GM03348 (cell line): ENCODE measurements at places on chromosomes 1 and 21.
A peak's percentile ranks its signal among the peaks of the same experiment; 100 is the strongest.

- DNase-seq = no peak
These were observed 55.0 kb upstream of the GCLM start for GRCh38 chr1:93964096-93964776.

GRCh38 chr1:201937624-201938213 is 8.6 kb downstream of the LMOD1 start:
- DNase-seq = peak; percentile 76

DNA sequence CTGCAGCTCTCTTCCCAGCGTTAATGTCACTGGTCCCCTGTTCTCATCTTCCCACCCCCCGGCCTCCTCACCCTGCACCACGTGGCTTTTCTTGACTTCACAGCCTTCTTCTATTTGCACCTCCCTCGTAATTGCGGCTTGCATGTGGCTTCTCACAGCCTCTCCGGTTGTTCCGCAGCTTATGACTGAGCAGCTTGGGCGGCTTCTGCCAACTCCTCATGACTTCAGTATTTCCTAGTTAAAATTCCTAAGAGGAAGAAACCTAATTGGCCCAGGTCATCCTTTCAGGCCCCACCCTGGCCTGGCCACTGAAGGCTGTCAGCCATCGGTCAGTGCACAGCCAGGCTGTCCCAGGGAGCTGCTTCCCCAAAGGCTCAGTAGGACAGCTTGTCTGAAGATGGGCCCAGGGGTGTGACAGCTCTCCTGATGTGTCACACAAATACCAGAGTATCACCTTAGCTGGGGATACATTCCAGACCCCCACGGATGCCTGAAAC is 8.6 kb upstream of the RERE start:
- DNase-seq = peak; percentile 89

DNA sequence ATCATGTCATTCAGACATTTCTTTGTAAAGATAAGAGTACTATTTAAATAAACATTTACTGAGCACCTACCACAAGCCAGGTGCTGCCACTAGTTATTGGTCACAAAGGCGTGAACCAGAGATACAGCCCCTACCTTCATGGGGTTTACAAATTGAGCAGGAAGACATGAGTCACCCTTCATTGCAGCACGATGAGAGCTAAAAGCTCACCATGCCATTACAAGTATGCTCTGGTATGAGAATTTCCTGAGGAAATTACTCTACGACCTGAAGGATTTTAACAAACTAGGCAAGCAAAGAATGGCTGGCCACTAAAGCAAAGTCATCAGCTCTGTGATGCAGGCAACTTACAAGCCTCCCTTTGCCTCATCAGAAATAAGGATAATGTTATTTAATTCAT is 346.8 kb downstream of the BRINP2 start:
- DNase-seq = peak; percentile 4

- no peak for DNase-seq
These were observed 40.9 kb upstream of the CFAP126 start for GRCh38 chr1:161408429-161409052.

- no peak for DNase-seq
These were observed 92.1 kb upstream of the LRRN2 start for GRCh38 chr1:204777591-204777990.

DNA sequence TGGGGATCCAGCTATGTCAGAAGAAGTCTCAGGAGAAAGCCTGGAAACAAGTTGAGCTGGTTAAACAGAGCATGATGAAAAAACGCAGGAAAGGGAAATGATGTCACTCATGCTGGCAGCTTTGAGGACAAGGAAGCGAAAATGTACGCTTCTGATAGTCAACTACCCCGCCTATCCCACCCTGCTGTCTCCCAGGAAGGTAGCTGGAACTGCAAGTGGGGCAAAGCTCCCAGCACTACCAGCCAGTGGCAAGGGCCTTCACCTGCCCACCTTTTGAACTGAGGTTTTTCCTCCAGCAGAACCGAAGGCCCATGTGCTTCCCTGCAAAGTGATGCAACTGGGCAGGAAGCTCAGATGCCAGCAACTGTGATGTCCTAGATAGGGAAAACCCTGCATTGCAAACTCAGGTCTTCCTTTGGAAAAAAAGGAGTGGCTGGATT is 6.3 kb upstream of the IL20 start:
- DNase-seq = no peak
